ENCODE measurements at places on chromosomes 5 and 9. TPM values are rescaled to one million over a fixed set of nuclear protein-coding genes. Genes with fewer than 3 reads are reported as not detected.

The CATSPER3 gene
- 1.1 TPM for total RNA-seq

The SLC6A18 gene
- total RNA-seq: not detected

The KIF4B gene
- not detected for total RNA-seq

The GTF3C4 gene
- 13.8 TPM for total RNA-seq

The ARL10 gene
- 14.0 TPM for total RNA-seq

The DMRT2 gene
- total RNA-seq: not detected

The SYK gene
- 0.44 TPM for total RNA-seq

The PRDM9 gene
- total RNA-seq: not detected

The GAPT gene
- not detected for total RNA-seq

The PCDHGB4 gene
- not detected for total RNA-seq

The KCTD16 gene
- total RNA-seq: 0.25 TPM

The SLC22A4 gene
- 1.8 TPM for total RNA-seq

The INSL4 gene
- not detected for total RNA-seq

The HBEGF gene
- 13.6 TPM for total RNA-seq

The MSH3 gene
- 24.4 TPM for total RNA-seq

The DOCK8 gene
- 213 TPM for total RNA-seq

The PCDHGB6 gene
- not detected for total RNA-seq

The CORO2A gene
- total RNA-seq: 11.0 TPM

The KIF3A gene
- 26.9 TPM for total RNA-seq

The EMB gene
- total RNA-seq: 94.6 TPM

The FUT7 gene
- 1.8 TPM for total RNA-seq

The NSG2 gene
- not detected for total RNA-seq

The ANKRD33B gene
- total RNA-seq: 12.0 TPM

The PURA gene
- total RNA-seq: 11.9 TPM

The FREM1 gene
- not detected for total RNA-seq

The ARHGEF37 gene
- 3.7 TPM for total RNA-seq

The RASGRF2 gene
- 20.5 TPM for total RNA-seq

The MLANA gene
- not detected for total RNA-seq

The C5 gene
- total RNA-seq: 1.9 TPM

The MARCOL gene
- total RNA-seq: not detected

The STC2 gene
- total RNA-seq: 44.5 TPM

The CDC42SE2 gene
- 147 TPM for total RNA-seq

The SHOC1 gene
- not detected for total RNA-seq

The RASGEF1C gene
- not detected for total RNA-seq

The FBXO10 gene
- 5.0 TPM for total RNA-seq

The SMIM33 gene
- total RNA-seq: 0.35 TPM

The NRARP gene
- 1.6 TPM for total RNA-seq

The LCN6 gene
- total RNA-seq: not detected

The RC3H2 gene
- 33.7 TPM for total RNA-seq

The SLC6A19 gene
- not detected for total RNA-seq

The DEPDC1B gene
- 34.5 TPM for total RNA-seq

The SPAAR gene
- total RNA-seq: not detected

The LCN1 gene
- total RNA-seq: not detected

The IFNA2 gene
- not detected for total RNA-seq

The FRRS1L gene
- total RNA-seq: not detected

The WDR31 gene
- 3.8 TPM for total RNA-seq

The STPG3 gene
- not detected for total RNA-seq

The PCDHGA5 gene
- not detected for total RNA-seq

The IGIP gene
- 5.5 TPM for total RNA-seq

The CCNI2 gene
- 4.6 TPM for total RNA-seq

The QRFP gene
- not detected for total RNA-seq

Data from activated T-cell treated with anti-CD3 and anti-CD28 coated beads, Interleukin-2, amount 50 U/mL, for 72 hours (primary cell).